ENCODE measurements at places on chromosomes 1 and 21.
A peak's percentile ranks its signal among the peaks of the same experiment; 100 is the strongest.

DNA sequence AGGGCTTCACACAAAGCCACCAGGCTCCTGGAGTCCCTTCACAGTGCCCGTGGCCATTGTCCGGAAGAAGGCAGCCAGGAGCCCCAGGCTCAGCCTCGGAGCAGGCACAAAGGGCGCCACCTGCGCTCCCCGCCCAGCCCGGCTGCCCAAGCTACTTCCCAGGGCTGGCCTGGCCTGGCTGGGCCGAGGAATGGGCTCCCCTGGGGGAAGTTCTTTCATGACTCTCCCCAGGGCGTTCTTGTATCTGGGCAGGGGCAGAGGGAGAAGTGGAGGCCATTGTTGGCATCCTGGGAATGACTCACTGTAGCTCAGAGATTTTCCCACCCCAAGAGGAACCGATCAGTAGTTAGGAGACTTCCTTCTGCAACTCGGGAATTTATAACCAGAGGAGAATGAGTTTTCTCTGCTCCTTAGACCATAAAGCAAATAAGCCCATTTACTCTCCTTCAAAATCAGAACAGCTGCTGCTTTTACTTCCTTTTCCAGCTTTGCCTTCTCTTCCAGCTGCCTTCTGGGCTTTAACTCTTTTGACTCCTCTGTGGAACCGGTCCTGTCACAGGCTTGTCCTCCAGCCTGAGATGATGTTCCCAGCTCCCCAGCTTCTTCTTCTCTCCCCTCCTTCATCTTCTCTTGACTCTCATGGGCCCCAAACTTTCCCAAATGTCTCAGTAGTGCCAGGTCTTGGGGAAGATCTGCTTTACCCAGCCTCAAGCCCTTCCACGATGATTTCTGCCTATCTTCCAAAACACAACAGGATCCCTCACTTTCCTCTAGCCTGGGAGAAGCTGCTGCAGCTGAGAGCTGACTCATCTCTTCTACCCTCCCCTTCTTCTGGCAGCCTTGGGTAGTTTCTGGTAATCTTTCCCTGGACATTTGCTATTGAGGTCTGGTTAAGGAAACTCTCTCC lies 118.7 kb upstream of the CD34 start:
- DNase-seq, result peak; percentile 67

- no peak for DNase-seq
Observed at GRCh38 chr1:95176861-95177260, 57.1 kb upstream of the RWDD3 start.

DNA sequence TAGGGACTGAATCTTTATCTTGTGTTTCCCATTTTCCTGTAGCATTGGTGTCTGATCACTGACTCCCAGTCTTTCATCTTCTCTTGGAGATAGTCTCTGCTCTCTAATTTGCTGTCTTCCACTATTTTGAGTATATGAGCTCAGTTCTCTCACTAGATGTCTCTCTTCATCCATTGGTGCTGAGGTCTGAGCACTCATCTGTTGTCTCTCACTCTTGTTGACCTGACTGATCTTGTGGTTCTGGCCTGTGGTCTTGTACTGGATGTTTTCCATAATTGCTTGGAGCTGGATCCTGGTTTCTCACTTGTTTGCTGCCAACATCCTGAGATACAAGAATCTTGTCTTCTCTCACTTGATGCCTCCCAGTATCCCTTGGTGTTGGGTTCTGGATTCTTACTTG lies 25.1 kb upstream of the S100A11 start:
- DNase-seq, result no peak

GRCh38 chr1:232457595-232457994 lies 172.3 kb downstream of the SIPA1L2 start:
- no peak for DNase-seq

DNA sequence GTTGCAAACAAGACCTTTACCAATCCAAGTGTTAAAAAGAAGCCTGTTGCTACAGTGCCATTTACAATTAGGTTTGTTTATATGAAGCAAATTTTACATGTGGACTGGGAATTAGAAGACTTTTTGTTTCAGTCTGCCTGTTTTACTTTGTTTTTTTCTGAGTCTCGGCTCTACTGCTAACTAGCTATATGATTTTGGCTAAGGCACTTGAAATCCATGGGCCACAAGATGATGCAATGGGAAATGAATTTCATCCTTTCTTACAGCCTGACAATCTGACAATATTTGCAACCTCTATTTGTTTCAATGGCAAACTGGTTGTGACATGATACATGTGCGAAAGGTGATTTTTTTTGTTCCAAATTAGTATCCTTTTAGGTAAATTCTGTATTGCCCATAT lies 3.7 kb upstream of the PEX11B start:
- peak; percentile 31 for DNase-seq

DNA sequence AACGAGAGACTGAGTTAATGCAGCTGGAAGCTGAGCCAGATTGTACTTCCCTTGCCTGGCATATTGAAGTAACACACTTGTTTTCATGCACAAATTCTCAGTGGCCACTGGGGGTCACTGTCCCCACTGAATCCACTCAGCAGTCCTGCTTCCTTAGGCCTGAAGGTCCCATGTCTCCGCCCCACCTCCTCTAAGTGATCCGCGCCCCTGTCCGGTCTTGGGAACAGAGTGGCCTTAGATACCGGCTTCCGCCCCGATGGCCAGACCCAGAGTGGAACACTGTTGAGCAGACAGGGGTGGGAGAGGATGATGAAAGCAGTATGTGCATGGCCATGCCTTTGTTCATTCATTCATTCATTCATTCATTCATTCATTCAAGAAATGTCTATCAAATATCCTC lies 34.8 kb downstream of the CHAF1B start:
- peak; percentile 84 for DNase-seq

DNA sequence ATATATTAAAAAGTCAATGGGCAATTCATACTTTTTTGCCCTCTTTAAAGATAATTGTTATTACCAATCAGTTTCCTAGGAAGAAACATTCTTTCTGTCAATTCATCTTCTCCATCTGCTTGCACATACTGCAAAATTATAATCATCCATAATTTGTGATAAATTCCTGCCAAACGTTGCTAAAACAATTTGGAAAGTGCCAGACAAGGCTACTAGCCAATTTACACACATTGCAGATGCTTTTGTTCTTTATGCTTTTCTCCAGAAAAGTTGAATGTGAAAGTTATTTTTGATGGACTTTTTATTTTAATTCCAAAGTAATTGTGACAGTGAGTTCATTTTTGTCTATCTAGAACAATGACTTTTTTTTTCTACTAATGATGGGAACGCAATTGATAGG lies 992.8 kb upstream of the ADGRL2 start:
- DNase-seq, result no peak

DNA sequence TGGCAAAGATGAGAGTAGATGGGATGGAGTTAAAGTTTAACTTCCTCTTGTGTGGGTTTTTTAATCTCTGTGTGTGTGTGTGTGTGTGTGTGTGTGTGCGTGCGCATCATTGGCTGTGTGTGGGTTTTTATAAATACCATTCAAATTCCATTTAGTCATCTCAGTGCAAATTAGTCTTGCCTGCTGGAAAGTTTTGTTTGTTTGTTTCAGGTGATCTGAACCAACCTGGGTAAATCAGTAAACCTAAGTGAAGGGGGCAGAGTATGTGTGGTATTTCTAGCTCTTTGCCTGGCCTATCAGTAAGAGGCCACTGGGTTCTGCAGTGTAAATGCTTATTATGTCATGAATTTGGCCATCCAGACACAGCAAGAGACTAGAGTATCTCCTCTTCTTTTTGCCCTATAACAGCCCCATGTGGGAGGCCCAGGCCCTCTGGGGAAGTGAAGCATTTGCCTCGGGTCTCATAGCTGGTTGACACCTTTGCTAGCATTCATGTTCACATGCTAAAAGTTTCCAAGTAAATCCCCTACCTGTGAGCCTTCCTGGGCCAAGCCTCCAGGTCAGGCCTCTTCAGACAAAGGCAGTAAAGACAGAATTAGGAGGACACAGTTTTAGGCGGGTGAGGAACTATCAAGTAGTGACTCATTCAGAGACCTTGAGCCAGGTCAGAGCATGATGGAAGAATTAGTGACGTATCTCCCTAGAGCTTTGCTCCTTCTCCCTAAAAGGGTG lies 14.7 kb downstream of the INTS3 start:
- peak; percentile 60 for DNase-seq

DNA sequence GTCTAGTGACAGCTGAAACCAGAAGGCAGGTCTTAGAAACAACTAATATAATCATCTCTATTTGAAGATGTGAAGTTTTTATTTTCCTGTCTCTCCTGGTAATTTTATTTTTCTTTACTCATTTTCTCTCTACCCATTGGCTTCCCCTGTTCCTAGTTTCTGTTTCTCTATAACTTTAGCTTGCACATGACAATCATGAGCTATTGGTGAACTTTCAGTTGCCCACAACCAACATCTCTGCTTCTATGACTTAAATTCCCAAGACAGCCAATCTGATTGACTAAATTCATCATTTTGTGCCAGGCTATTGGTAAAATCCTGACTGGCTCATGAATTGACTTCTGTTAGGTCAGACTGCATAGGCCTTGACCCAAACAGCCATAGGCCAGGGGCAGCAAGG lies 13.7 kb upstream of the ACADM start:
- no peak for DNase-seq

DNA sequence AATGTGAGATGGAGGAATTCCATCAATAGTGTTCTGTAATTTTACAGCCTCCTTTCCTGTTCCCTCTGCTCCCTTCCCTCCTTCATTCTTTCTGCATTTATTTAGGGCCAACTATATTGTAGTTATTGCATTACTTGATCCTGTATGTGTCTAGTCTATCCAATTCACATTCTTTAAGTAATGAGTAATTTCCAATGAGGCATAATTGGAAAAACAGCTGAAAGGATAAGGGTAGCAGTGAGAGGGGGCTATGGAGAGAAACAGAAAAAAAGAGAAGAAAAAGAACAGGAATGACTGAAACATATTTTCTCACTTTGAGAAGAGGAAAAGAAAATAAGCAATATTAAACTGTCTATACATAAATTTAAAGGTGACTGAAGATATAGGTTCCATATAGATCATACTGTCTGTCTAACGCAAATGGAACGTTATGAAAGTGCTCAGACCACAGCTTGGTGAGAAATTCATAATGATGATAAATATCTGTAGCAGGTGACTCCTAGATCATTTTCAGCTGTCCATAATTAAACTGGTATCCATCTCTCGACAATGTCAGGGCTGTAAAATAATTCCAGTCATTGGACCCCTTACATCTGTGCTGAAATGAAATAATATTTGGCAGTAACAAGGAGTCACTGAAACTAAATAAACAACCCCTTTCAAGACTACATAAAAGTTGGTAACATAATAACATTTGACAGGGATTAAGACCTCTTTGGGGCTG lies 61.8 kb downstream of the SPAG17 start:
- peak; percentile 63 for DNase-seq

GRCh38 chr1:228977741-228978140 lies 242.5 kb downstream of the RHOU start:
- DNase-seq, result no peak

DNA sequence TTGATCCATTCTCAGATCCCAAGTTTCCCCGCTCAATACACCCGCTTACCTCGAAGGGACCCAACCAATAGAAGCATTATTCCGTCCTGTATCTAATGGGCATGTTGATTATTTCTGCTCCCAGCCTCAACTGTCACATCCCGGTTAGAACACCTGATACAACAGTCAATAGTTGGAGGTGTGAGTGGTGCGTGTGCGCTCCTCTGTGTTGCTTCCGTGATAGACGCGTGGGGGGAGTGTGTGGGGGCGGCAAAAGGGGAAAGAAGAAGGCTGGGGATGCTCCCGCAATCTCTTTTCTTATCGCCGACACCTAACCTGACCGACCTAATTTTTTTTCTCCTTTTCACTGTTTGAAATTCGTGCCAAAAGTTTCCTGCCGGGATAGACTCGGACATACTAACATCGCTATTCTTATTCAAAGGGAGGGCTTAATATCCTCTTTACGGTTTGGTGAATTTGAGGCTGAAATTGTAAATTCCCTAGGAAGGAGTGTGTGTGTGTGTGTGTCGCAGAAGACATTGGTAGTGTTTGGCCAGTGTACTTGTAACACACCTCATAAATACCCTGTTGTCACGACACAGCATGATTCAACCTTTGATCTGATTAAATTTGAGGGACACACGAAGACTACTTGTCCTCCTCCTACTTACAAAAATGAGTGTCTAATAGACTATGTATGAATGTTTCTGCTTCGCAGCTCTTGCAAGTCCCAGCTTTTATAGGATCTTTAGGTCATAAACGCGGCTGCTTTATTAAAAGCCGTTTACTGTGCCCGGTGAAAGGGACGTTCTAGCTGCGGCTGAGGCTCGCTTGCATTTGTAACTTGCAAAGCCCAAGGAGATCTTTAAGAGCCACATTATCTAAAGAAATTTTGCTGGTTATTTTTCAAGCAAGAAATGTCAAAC lies 1.5 kb upstream of the PROX1 start:
- DNase-seq, result no peak

GRCh38 chr1:85201340-85202091 lies 700 bp upstream of the SYDE2 start:
- peak; percentile 79 for DNase-seq

GRCh38 chr1:7576946-7577657 lies 194.0 kb upstream of the VAMP3 start:
- peak; percentile 22 for DNase-seq

DNA sequence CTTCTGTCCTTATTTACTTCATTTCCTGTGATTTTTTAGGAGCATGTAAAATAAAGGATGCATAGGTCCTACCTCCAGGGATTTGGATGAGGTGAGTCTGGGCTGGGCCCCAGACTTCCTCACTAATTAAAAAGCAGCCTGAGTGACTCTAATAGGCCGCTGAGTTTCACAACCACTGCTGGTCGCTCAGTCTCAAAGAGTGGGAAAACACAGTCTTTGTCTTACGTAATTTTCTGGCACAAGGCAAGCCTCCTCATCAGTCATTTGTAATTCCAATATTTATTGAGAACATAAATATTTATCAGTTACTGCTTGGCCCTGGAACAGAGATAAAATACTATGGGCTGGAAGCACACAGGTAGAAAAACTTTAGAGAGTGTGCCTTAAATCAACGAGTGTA lies 195.4 kb upstream of the RUNX1 start:
- DNase-seq, result no peak

- no peak for DNase-seq
Observed at GRCh38 chr1:227518876-227519275, 44.5 kb upstream of the ZNF678 start.

GRCh38 chr1:72166426-72166825 lies 115.9 kb downstream of the NEGR1 start:
- no peak for DNase-seq

- no peak for DNase-seq
Observed at GRCh38 chr1:156368889-156369684, at the start of gene RHBG. Gene RHBG (plus strand): TSS chr1:156369211. CDS start chr1:156369250, 39 bp downstream.

DNA sequence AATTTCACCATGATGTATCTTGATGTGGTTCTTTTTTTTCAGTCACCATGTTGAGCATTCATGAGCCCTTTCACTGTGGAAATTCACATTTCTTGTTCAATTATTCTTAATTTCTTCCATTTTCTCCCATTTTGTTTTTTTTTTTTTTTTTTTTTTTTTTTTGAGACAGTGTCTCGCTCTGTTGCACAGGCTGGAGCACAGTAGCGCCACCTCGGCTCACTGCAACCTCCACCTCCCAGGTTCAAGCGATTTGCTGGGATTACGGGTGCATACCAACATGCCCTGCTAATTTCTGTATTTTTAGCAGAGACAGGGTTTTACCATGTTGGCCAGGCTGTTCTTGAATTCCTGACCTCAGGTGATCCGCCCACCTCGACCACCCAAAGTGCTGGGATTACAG lies 14.7 kb downstream of the ZNF644 start:
- DNase-seq, result no peak

Measured in fibroblast of skin of abdomen (primary cell).